ENCODE measurements at places on chromosomes 2 and 18.

GRCh38 chr2:169933124-169933711 lies 106.0 kb downstream of the UBR3 start:
- no peak for DNase-seq
- no peak overlapping the region for H3K27ac ChIP-seq

DNA sequence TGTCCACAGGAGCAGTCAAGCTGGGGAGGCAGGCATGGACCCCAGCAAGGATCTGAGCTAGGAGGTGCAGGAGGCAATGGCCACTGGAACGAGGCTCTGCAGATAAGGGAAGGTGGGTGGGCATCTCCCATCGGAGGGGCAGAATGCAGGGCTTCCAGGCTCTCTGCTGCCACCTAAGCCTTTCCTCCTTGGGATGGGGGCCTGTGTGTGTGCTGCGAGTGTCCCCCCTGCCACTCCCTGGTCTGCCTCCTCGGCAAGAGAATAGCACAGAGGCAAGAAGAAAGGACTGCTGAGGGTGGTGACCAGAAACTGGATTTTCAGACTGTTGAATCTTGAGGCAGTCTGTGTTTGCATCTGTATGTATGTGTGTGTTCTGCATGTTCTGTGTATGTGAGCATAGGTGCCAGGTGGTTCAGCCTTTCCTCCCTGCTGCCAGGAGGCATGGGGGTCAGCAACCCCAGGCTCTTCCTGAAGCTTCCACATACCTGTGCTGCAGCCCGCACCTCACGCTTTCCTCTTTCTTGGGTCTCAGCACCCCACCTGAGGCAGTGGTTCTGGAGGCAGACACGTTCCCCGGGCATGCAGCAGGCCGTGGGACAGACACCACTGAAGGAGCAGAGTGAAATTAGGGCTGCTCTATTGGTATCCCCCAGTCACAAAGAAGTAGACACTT lies 86.7 kb downstream of the EPAS1 start:
- H3K27me3 ChIP-seq = no peaks in the 10 kb centered on the region
- DNase-seq = no peak
- no peak overlapping the region for H3K4me3 ChIP-seq
- no peaks in the 10 kb centered on the region for H3K4me1 ChIP-seq
- H3K27ac ChIP-seq = no peak overlapping the region

DNA sequence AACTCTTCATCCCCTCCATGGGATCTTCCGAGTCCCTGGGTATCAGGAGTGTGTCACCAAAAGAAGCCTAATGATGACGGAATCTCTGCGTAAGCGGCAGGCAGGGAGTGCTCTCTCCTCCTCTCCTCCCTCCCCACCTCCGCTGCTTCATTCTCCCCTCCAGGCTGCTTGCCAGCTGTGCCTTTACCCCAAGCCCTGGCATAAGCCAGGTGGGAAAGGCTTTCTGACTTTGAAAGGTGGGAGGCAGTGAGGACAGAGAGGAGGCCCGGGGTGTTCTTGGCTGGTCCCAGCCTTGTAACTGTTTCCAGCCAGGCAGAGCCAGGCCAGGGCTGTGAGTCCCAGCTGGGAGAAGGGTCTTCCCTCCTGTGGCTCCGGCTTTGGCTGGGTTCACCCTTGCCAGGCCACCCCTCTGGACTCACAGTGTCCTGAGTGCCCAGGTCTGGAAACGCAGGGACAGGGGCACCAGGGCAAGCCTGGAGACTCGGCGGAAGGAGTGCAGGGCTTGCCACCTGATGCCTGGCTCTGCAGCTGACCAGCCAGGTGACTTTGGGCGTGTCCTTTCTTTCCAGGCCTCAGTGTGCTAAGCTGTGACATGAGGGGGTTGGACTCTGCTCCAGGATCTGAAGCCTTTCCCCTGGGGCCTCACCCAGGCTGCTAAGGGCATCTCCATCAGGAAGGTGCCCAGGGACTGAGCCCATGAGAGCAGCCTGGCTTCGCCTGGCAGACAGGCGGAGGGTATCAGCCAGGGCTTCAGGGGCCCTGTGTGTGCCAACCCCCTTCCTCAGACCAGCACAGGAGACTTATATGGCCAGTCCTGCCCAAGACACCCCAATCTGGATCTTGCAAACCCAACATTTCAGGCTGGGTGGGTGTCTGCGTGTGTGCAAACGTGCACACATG lies 32.7 kb upstream of the HPCAL1 start:
- H3K4me1 ChIP-seq = peaks cover 17% of the 10 kb centered on the region
- H3K4me3 ChIP-seq = no peak overlapping the region
- no peak overlapping the region for H3K27ac ChIP-seq
- no peak for DNase-seq

- peak overlapping the region; percentile 76 for H3K4me3 ChIP-seq
- peaks cover 48% of the 10 kb centered on the region for H3K36me3 ChIP-seq
- H3K4me1 ChIP-seq = peaks cover 70% of the 10 kb centered on the region
- H3K27me3 ChIP-seq = no peaks in the 10 kb centered on the region
Measured at GRCh38 chr2:85851253-85852151, 37.3 kb downstream of the ST3GAL5 start.
